NCI-H1092 treated with DMSO at 0.1 percent for 48 hours (cell line): ENCODE measurements at places on chromosomes 3 and 15.

GRCh38 chr3:195458316-195458717 lies 15.5 kb upstream of the ACAP2 start:
- no peak for DNase-seq

DNA sequence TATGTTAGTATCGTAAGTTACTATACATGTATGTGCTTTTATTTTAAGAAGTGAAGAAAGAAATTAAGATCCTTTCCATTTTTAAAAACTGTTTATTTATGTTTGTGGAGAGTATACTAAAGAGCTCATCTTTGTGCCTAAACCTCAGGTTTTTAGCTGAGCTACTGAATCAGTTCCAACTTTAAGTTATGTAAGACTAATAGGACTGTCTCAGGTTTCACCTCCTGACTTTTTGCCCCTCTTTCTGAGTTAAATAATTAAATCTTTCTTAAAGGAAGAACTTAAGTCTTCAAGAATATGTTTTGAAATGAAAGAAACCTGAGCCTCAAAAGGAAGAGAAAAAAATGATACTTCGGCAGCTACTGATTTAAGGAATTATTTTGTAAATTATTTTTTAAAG lies 2.6 kb downstream of the SLMAP start:
- no peak for DNase-seq

GRCh38 chr3:106425026-106425425 lies 556.2 kb upstream of the CBLB start:
- DNase-seq, result no peak

- DNase-seq, result no peak
Measured at GRCh38 chr3:137165117-137165806, 207.5 kb downstream of the IL20RB start.

DNA sequence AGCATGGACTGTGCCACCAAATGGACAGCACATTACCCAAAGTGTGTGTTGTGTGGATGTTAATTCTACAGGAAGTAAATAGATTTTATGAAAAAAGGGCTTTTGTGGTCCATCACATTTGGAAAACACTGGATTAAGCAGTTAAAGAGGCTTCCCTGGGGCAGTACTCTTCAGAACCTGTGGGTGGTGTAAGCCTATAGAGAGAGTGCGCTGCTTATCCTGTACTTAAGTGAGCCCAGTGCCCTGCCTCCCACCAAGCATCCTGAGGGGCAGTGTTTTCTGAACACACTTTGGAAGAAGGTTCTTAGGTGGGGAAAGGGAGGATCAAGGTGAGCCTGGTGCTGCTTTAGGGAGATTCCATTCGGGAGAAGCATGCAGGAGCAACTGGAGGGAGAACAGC lies 10.9 kb downstream of the TTLL3 start:
- no peak for DNase-seq

DNA sequence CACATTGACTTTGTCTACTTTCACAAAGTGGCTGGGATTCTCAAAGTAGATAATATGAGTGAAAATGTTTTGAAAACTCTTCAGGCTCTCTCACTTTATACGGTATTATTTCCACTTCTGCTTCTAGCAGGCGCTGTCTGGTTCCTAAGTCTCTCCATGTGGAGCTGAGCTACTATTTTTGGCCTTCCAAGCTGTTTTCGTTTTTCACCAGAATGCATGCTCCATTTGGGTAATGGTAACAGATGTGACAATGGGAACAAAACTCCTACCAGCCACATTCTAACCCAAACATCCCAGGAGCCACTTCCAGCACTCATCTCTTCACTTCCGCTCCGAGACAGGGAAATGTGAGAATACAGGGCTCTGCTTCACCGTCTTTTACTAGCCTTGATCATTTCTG lies 586.7 kb downstream of the NTRK3 start:
- DNase-seq, result no peak

DNA sequence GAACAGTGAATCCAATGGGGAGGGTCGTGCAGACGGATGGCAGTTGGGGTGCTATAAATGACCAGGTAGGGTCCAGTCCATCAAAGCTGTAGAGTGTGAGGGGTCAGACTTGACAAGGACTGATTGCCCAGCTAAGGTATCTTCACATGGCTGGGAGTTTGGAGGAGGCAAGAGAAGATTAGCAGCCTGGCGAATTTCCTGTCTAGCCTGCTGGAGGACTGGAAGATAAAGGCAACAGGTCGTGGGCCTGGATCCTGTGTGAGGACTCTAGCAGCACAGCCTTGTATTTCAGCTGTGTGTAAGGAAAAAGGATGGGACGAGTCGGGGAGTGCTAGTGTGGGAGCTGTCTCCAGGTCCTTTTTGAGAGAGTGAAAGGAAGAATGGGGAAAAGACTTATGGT lies 17.6 kb downstream of the CCR5AS start:
- DNase-seq, result no peak

GRCh38 chr3:44021651-44022594 lies 219.8 kb upstream of the TOPAZ1 start:
- DNase-seq, result no peak

GRCh38 chr15:25700916-25701315 lies 162.2 kb downstream of the ATP10A start:
- no peak for DNase-seq

GRCh38 chr3:59519094-59519493 lies 469.3 kb upstream of the CFAP20DC start:
- no peak for DNase-seq

GRCh38 chr3:112407214-112407887 lies 74.4 kb downstream of the CD200 start:
- DNase-seq, result no peak

DNA sequence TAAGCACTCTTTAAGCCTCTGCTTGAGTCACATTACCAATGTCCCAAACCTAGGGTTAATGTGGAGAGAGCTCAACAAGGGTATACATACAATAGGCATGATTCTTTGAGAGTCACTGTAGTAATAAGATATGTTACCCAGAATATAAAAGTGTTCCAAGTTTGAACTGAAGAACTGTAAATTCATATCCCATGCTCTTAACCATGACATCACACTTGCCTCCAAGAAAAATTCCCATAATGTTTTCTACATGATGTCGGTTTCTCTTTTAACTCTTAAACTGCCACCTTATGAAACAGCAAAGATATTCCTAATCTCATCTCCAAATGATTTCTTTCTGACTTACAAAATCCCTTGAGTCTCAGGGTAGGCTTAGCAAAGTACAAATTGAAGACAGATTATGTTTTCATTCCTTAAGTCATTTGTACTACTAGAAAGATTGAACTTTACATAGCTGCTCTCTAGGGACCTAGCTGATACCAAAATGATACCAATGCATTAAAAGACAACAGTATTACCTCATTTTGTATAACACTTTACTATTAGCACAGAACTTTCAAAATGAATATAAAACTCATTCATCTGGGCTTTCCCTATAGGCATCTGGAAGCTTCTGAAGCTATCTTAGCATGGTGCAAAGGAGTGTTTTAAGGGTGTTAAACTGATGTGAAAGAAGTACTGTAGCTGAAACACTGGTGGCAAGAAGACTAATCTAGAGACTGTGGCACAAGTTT lies 127.1 kb downstream of the KCNMB2 start:
- no peak for DNase-seq

GRCh38 chr3:20924646-20925385 lies 738.8 kb upstream of the SGO1 start:
- DNase-seq, result no peak

GRCh38 chr3:196796317-196796716 lies 56.7 kb downstream of the PAK2 start:
- DNase-seq, result no peak

DNA sequence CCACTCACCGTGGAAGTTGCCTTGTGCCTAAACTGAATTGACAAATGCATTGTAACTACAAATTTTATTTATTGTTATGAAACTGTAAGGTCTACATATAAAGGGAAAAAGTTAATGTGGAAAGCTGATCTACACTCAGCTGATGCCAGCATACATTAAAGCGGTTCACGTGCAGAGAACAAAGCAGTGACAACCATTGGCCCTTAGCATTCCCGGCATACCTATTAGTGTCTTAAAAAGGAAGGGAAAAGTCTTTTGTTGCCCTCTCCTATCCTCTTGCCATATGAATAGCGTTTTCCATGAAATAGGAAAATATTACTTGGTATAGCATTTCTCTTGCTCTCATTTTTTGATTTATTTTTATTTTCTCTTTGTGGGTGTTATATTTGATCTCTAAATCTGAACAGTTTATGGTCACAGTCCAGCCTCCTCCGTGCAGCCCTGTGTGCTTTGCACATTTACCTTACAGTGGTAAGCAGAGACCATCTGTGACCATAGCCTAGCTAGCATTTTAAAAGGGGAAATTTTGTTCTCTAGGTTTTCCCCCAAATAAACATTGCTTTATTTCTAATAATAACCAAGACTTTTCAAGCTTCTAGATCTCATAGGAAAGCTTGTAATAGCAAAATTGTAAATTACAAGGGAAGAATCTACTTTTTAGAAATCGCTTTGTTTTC lies 89.7 kb upstream of the CGNL1 start:
- DNase-seq, result no peak

- no peak for DNase-seq
Measured at GRCh38 chr3:87045473-87045872, 54.5 kb upstream of the VGLL3 start.

DNA sequence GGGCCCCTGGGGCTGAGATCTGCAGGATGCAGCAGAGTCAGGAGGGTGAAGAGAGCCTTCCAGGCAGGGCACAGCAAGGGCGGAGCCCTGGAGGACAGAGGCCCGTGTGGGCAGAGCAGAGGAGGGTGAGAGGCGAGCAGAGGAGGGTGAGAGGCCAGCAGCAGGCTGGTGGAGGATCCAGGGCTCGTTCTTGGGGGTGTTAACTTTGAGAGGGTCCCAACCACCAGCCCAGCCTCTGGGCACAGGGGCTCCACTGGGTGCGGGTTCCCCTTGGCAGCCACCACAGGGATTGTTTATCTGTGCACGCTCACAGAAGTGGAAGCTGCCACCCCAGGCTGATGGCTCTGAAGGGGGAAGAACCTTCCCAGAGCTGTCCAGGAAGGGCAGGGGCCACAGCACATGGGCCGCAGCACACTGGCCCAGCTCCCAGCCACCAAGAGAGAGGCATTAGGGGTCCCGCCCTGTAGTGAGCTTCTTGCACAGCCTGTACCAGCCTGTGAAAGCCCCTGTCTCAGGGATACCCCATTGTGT lies 9.3 kb upstream of the PLXND1 start:
- DNase-seq, result no peak

DNA sequence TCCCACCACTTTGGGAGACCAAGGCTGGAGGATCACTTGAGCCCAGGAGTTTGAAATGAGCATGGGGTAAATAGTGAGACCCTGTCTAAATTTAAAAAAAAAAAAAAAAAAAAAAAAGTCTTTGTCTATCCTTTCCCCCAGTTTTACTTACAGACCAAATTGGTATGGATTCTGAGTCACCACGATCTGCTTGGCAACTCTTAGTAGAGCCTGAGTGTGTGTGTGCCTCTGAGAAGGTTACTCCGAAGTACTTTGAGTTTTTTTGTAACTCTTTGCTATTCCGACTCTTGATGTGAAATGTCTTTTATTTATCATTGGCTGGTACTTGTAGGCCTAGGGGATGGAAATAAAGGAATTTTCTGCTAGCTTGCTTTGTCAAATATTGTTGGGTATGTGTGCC lies 63.3 kb downstream of the RBM6 start:
- DNase-seq, result no peak

DNA sequence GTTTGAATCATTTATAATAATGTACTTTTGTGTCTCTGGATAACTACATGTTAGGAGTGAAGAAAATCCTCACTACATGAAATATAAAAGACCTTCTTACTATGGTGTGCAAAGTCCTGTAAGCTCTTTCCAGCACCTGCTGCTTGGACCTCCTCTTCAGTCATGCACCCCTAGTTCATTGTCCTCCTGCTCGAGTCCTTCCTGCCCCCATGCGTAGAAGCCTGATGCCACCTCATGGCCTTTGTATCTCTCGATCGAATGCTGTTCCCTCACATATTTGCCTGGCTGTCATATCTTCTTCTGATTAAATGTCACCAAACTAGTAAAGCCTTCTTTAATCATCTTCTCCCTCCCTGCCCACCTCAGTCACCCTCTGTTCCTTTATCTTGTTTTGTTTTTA lies 49.9 kb upstream of the SUCLG2 start:
- DNase-seq, result no peak

DNA sequence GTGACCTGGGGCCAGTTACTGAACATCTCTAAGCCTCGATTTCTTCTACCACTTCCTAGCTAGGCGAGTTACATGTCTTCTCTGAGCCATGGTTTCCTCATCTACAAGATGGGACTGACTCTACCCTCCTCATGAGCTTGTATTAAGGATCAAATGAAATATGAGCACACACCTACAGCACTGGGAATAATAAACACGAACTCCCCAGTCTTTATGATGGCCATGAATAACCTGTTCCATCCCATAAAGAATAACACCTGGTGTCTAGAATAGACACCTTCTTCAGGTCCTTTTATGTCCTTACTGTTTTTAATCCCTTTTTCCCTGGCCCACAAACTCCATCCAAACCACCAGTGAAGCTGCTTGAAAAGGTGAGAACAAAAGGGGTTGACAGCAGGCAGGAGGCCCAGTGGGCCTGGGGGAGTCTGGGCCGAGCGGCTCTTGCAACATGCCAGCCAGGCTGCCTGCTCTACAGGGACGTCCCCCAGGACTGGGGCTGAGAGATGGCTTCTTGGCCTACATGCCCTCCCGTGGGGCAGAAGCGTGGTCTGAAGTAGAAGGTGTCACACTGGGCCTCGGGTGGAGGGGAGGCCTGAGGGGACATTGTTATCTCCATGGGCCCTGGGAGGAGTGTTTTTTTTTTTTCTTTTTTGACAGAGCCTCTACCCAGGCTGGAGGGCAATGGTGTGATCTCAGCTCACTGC lies 178.2 kb downstream of the RAB11A start:
- DNase-seq, result no peak

GRCh38 chr15:99207672-99208071 lies 41.7 kb downstream of the TTC23 start:
- DNase-seq, result no peak
